ENCODE measurements at places on chromosomes 7 and 10. TPM values are rescaled to one million over a fixed set of nuclear protein-coding genes. Genes with fewer than 3 reads are reported as not detected.
A peak's percentile ranks its signal among the peaks of the same experiment; 100 is the strongest.

MYL7 gene
- total RNA-seq, result 9,288 TPM

REEP3 gene
- total RNA-seq, result 49.2 TPM

SP8 gene
- 0.74 TPM for total RNA-seq

NPY gene
- total RNA-seq, result 1.5 TPM

DNA sequence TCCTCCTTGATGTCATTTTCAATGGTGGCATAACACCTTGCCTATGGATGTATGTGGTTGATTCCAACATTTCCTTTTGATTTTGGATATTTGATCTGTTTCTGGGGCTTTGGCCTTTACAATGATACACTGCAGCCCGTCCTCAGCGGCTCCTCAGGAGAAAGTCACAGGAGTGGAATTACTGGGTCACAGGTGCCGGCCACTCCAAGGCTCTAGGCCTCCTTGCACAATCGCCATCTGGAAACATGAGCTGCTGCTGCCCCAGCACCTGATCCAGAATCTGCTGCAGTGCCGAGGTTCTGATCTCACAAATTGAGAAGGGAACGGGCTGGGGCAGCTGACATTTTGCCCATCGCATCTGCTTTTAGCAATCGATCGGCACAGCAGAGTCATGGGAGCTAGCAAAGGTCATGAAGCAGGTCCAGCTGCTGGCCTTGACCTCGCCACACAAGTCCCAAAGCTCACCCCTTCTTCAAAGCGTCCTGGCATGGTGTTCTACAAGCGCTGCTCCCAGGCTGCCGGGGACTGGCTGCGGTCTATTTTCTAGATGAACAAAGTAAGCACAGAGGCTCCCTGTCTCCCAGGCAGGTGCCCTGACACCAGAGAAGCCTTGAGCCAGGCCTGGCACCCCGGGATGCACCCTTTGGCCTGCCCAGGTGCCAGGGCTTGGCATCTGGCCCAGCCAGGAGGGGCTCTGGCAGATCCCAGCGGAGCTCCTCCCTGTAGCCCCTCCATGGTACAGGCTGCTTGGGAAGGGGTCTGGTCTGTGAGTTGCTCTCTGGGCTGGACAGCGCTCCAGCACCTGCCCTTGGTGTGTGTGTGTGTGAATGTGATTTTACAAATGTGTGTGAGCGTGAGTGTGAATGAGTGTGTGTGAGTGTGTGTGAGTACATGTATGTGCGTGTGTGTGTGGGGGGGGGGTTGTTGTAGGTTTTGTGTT, 201.8 kb downstream of the GLRX3 start:
- DNase-seq, result no peak
- no peaks in the 10 kb centered on the region for H3K4me1 ChIP-seq
- no peaks in the 10 kb centered on the region for H3K27me3 ChIP-seq
- no peak overlapping the region for H3K4me3 ChIP-seq
- H3K27ac ChIP-seq, result no peak overlapping the region

- H3K4me3 ChIP-seq, result no peak overlapping the region
- no peaks in the 10 kb centered on the region for H3K27me3 ChIP-seq
- no peak overlapping the region for H3K27ac ChIP-seq
- peaks cover 16% of the 10 kb centered on the region for H3K36me3 ChIP-seq
- peaks cover 9% of the 10 kb centered on the region for H3K4me1 ChIP-seq
- DNase-seq, result no peak
Observed at GRCh38 chr7:135166338-135166990, 4.0 kb downstream of the CYREN start.

GRCh38 chr10:71397296-71398212, 834 bp downstream of the CDH23 start:
- peaks cover 8% of the 10 kb centered on the region for H3K4me1 ChIP-seq
- DNase-seq, result peak; percentile 28
- H3K36me3 ChIP-seq, result no peaks in the 10 kb centered on the region
- peaks cover 66% of the 10 kb centered on the region for H3K27me3 ChIP-seq

- no peak overlapping the region for H3K4me3 ChIP-seq
- H3K27ac ChIP-seq, result peak overlapping the region; percentile 3
- no peak for DNase-seq
- no peaks in the 10 kb centered on the region for H3K27me3 ChIP-seq
- peaks cover 58% of the 10 kb centered on the region for H3K36me3 ChIP-seq
Observed at GRCh38 chr10:74088722-74089121, 61.9 kb downstream of the AP3M1 start.

DNA sequence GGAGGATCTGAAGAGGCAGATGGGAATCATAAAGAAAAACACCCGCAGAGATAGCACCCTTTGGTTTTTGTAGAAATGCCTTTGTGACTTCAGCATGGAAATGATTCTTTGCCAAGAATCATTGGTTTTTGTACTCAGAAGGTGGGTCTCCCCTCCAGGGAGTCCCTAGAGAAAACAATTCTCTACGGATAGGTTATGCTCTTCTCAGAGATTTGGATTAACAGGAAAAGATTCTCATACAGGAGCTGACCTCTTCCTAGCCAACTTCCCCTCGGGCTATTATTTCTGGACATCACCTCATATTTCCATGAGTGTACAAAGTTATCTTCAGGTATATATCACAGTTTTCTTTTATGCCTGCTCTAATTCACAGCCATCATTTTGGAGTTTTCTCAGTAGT, 274.2 kb upstream of the HABP2 start:
- H3K27me3 ChIP-seq, result no peaks in the 10 kb centered on the region
- H3K27ac ChIP-seq, result no peak overlapping the region
- no peaks in the 10 kb centered on the region for H3K4me1 ChIP-seq
- no peak for DNase-seq
- H3K4me3 ChIP-seq, result no peak overlapping the region

DNA sequence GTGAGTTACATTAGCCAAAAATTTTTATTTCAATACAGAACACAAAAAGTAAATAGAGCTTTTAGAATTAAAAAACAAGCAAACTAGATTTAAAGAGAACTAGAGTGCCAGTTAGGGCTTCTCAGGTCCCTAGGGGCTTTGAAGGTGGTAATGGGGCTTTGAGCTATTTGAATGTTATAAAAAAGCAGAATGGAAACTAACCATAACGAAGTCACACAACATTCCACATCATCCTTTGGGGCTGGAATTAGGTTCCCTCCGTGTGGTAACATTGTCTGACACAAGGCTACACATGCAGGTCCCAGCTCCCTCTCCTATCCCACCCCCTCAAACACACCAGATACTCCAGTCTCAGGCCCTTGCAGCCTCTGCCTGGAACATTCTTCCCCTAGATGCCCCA, 15.3 kb downstream of the JAZF1 start:
- no peaks in the 10 kb centered on the region for H3K27me3 ChIP-seq
- peaks cover 10% of the 10 kb centered on the region for H3K4me1 ChIP-seq

DNA sequence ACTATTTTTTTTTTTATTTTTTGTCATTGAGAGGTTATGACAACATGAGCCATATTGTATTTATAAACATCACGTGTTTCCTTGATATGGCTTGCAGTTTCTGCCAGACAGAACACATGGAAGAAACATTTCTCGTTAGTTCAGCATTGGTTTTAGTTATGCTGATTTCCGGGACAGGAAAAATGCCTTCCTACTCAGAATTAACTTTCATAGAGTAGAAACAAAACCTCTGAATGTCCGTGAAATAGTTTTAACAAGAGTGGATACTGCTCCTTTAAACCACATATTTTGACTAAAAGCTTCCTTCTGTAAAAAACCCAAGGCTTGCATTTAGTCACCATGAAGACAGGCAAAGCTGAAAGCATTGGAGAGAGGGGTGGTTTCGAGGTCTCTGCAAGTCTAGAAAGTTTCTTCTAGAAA, 240.4 kb downstream of the KIAA1217 start:
- no peak overlapping the region for H3K27ac ChIP-seq
- no peaks in the 10 kb centered on the region for H3K27me3 ChIP-seq
- no peak for DNase-seq
- H3K36me3 ChIP-seq, result no peaks in the 10 kb centered on the region
- no peak overlapping the region for H3K4me3 ChIP-seq
- no peaks in the 10 kb centered on the region for H3K4me1 ChIP-seq

GRCh38 chr7:88689821-88690220, 69.7 kb upstream of the ZNF804B start:
- H3K27me3 ChIP-seq, result no peaks in the 10 kb centered on the region
- DNase-seq, result no peak
- no peaks in the 10 kb centered on the region for H3K36me3 ChIP-seq

DNA sequence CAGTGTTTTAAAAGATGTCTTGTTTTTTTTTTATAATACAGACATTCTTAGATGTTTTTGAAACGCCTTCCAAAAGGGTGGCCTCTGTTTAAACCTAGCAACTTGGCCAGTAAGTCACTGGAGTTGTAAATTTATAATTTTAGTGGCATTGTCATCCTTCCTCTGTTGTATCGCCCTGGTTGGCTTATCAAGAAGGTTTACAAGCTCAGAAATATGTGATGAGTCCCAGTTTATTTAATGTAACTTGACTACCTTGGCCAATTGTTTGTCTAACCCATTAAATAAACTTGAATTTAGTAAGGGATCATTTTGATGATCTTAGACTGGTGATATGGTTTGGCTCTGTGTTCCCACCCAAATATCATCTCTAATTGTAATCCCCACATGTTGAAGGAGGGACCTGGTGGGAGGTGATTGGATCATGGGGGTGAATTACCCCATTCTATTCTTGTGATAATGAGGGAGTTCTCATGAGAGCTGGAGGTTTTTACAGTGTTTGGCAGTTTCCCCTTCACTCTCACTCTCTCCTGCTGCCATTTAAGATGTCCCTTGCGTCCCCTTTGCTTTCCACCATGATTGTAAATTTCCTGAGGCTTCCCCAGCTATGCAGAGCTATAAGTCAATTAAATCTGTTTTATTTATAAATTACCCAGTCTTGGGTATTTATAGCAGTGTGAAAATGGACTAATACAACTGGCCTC, 13.4 kb upstream of the NT5C3A start:
- H3K4me3 ChIP-seq, result no peak overlapping the region
- no peaks in the 10 kb centered on the region for H3K4me1 ChIP-seq
- no peak for DNase-seq
- no peaks in the 10 kb centered on the region for H3K36me3 ChIP-seq
- no peak overlapping the region for H3K27ac ChIP-seq

DNA sequence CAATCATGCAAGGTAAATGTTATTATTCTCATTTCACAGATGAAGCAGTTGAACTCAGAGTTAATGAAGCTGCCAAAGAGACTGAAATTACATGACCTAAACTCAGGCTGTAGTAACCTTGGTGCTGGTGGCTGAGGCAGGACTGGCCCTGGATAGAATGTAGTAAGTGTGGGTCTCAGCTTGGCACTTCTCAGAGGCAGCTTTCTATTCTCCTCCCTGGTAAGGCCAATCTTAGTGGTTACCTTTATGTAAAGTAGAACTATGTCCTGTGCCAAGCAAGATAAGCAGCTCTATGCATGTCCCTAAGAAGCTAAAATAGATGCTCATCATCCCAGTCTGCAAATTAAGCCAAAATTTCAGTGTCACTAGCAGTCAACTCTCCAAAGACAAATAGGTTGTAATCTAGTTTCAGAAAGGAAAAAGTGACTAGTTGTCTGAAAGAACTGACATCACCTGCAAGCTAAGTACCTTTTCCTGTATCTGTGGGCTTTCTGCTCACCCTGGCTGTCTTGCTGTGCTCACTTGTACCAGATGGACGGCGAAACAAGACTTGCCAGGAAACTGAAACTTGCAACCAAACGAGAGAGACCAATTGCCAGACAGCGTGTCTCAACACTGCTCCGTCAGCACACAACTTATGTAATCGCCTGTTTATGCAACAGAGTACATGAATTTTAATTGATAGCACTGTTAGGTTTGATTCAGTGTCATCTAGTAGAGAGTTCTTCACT, 43.7 kb downstream of the CH25H start:
- H3K4me3 ChIP-seq, result no peak overlapping the region
- no peaks in the 10 kb centered on the region for H3K27me3 ChIP-seq
- H3K36me3 ChIP-seq, result no peaks in the 10 kb centered on the region
- peaks cover 4% of the 10 kb centered on the region for H3K4me1 ChIP-seq
- H3K27ac ChIP-seq, result no peak overlapping the region

DNA sequence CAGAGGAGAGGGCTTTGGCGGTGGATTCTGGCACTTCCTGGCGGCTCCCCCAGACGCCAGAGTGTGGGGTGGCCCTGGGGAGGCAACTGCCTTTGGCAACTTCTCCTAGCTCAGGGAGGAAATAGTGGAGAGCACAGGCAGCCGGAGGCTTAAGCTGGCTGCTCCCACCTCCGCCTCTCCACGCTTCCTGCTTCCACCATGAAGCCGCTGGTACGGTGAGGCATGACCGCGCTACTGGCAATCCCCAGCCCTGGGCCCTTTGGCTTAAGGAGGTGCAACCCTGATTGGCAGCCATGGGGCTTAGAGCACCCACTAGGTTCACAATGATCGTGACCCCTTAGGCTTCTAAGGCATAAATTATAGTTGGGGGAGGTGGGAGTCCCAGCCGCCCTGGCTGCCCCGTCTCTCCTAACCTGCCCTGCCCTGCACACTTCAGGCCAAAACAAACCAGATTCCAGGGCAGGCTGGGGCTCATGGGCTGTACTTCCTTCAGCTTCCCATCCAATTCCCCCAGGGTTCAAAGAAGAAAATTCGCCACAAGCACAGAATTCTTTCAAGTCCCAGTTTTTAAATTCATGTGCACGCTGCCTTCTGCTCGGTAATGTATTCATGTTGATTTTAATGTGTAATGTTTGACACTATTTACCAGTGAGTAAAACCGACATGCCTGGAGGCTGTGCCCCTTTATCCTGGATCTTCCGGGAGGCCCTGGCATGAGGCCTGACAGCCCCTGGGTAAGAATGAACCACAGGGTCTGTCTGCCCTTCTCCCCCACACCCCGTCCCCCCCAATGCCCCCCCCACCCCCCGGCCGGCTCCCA, 90.7 kb upstream of the LRRC4 start:
- H3K27ac ChIP-seq, result no peak overlapping the region
- no peak overlapping the region for H3K4me3 ChIP-seq
- no peaks in the 10 kb centered on the region for H3K27me3 ChIP-seq
- H3K36me3 ChIP-seq, result no peaks in the 10 kb centered on the region
- H3K4me1 ChIP-seq, result no peaks in the 10 kb centered on the region

- no peaks in the 10 kb centered on the region for H3K27me3 ChIP-seq
- peak overlapping the region; percentile 49 for H3K4me3 ChIP-seq
- H3K27ac ChIP-seq, result peak overlapping the region; percentile 91
- H3K4me1 ChIP-seq, result no peaks in the 10 kb centered on the region
- DNase-seq, result no peak
- no peaks in the 10 kb centered on the region for H3K36me3 ChIP-seq
Observed at GRCh38 chr7:66845379-66846095, 75.5 kb upstream of the TMEM248 start.

- peaks cover 11% of the 10 kb centered on the region for H3K27me3 ChIP-seq
- no peaks in the 10 kb centered on the region for H3K36me3 ChIP-seq
- H3K4me1 ChIP-seq, result peaks cover 5% of the 10 kb centered on the region
- no peak overlapping the region for H3K4me3 ChIP-seq
Observed at GRCh38 chr7:151873402-151873965, 3.4 kb downstream of the PRKAG2 start.
